ENCODE measurements at places on chromosomes 7 and 10.

DNA sequence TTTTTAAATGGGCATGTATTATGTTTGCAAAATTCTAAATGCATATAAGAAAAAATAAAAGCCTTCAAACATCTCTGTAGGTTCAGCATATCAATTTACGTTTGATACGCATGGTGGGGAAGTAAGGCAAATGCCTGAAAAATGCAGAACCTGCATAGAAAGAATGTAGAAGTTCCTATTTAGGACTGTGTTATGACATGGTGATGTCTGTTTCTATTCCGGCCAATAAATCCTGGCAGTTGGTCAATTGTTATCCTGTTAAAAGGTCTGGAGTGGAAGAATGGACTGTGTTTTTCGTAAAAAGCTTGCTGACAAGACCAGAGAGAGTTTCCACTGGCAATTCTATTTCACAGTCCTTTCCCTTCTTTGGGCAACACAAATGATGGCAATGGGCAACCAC, 49.6 kb upstream of the CAV2 start:
- no peak overlapping the region for H3K27ac ChIP-seq
- H3K36me3 ChIP-seq, result no peaks in the 10 kb centered on the region
- no peak for DNase-seq
- peaks cover 14% of the 10 kb centered on the region for H3K27me3 ChIP-seq
- H3K4me1 ChIP-seq, result no peaks in the 10 kb centered on the region

DNA sequence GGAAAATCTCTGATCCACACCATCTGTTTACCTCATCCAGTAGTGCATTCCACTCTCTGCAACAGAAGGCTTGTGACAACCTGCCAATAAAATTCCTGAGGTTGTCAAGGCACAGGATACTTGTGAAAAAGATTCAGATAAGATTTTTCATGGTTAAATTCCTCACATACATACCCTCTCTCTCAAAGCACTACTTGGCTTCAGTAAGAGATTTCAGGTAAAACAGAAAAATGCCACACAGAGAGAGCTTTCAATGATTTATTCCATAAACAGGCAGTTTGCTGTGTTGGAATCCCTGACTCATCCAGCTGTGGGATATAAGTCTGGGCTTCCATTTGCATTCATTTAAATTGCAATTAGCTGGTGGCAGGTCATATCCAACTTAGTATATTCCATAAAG, 99.7 kb upstream of the CAV2 start:
- H3K36me3 ChIP-seq, result no peaks in the 10 kb centered on the region
- no peaks in the 10 kb centered on the region for H3K4me1 ChIP-seq
- no peak overlapping the region for H3K4me3 ChIP-seq
- no peak for DNase-seq

DNA sequence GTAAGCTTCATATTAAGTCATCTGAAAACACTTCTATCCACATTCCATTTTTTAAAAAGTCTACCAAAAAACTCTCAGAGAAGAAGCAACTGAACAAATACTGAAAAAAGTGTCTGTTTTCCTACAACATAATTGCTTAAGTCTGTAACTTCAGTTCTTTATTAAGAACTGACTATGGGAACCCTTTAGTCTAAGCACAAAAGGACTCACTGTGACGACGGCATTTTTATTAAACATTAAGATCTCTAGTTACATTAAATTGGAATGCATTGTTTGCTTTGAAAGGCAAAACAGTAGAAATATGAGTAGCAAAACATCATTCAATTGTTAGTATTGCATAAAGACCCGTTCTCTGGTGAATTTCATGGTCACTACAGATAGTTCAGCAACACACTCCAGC, 5.8 kb upstream of the FAM3C start:
- no peak for DNase-seq
- H3K27ac ChIP-seq, result no peak overlapping the region
- H3K36me3 ChIP-seq, result no peaks in the 10 kb centered on the region
- H3K4me3 ChIP-seq, result no peak overlapping the region
- peaks cover 3% of the 10 kb centered on the region for H3K27me3 ChIP-seq
- H3K4me1 ChIP-seq, result peaks cover 6% of the 10 kb centered on the region

DNA sequence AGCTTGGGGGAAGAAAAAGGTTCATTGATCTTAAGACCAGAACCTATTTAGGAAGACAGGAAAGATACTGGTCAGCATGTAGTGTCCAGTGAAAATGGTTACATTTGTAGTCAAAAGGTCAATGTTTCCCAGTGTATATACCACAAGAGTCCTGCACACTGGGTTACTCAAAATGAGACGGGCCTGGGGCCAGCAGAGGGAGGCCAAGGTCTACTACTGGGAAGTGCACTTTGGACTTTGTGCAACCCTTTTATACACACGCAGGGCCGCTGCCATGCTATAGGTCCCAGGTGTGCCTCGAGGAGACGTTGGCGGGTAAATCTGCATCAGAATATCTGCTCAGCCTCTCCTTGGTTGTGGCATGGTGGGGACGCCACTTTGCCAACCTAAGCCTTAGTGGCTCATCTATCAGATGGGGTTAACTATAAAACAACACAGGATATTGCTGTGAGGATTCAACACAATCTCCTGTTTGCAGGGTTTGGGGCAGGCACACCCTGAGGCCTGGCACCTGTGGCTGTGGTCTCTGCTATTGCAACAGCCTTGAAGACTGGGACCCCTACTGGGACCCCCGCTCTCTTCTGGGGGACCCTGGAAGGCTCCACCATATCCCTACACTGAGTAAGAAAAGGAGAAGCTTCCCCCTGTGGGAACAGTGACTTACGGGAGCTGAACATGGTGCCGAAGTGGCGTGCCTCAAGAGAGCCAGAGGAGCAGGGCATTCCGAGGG, 19.7 kb downstream of the CLRN3 start:
- peaks cover 25% of the 10 kb centered on the region for H3K4me1 ChIP-seq
- H3K27me3 ChIP-seq, result peaks cover 26% of the 10 kb centered on the region
- no peak for DNase-seq

DNA sequence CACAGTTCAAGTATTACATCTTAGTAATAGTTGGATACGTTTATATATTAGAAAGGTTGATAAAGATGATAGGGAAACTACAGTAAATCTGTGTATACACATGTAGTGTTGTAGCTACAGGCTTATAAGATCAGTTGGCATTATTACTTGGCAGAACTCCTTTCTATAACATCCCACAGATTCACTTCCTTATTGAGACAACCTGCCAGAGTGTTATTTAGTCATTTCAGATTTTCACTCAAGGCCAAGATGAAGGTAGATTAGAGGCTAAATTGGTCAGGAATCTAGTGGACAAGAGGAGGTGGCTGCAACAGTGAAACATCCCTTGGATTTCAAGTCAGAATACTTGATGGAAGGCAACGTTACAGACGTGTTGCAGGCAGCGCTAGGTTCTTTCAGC, 63.0 kb downstream of the PAPSS2 start:
- H3K4me3 ChIP-seq, result no peak overlapping the region
- no peak for DNase-seq
- H3K27ac ChIP-seq, result no peak overlapping the region
- H3K4me1 ChIP-seq, result no peaks in the 10 kb centered on the region
- peaks cover 19% of the 10 kb centered on the region for H3K27me3 ChIP-seq

DNA sequence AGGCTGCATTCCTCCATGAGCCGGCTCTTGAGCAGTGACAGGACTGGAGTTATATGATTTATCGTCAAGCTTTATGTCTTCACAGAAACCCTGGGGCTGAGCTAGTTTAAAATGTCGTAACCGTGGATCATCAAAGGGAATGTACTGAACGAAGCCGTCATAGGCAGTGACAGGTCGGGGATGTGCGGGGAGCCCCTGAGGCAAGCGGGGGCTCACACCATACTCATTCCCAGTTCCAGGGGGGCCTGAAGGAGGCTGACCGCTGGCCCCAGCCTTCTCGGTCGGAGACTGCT, 30.7 kb downstream of the JCAD start:
- peaks cover 52% of the 10 kb centered on the region for H3K27me3 ChIP-seq
- no peak overlapping the region for H3K27ac ChIP-seq
- DNase-seq, result no peak
- H3K4me3 ChIP-seq, result no peak overlapping the region
- H3K4me1 ChIP-seq, result peaks cover 60% of the 10 kb centered on the region

GRCh38 chr10:17764142-17764541, 12.1 kb downstream of the TMEM236 start:
- H3K36me3 ChIP-seq, result no peaks in the 10 kb centered on the region
- H3K27ac ChIP-seq, result no peak overlapping the region
- no peak for DNase-seq
- H3K27me3 ChIP-seq, result peaks cover 4% of the 10 kb centered on the region

DNA sequence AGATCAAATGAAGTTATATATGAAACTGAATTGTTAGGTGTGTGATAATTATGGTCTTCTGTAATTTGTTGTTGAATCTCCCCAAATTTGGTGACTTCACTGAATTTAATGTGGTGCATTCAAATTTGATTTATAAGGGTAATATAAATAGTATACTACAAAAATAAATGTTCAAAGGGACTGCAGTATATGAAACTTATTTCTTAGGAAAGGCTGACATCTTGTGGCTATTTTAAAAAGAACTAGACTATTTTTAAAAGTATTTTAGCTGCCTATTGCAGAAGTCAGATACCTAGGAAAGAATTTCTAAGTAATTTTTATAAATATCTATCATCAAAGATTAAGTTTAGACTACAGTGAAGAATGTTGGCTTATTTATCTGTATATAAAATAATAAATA, 36.6 kb downstream of the ATRNL1 start:
- H3K36me3 ChIP-seq, result no peaks in the 10 kb centered on the region
- H3K4me3 ChIP-seq, result no peak overlapping the region
- H3K27ac ChIP-seq, result no peak overlapping the region
- DNase-seq, result no peak
- peaks cover 12% of the 10 kb centered on the region for H3K27me3 ChIP-seq

DNA sequence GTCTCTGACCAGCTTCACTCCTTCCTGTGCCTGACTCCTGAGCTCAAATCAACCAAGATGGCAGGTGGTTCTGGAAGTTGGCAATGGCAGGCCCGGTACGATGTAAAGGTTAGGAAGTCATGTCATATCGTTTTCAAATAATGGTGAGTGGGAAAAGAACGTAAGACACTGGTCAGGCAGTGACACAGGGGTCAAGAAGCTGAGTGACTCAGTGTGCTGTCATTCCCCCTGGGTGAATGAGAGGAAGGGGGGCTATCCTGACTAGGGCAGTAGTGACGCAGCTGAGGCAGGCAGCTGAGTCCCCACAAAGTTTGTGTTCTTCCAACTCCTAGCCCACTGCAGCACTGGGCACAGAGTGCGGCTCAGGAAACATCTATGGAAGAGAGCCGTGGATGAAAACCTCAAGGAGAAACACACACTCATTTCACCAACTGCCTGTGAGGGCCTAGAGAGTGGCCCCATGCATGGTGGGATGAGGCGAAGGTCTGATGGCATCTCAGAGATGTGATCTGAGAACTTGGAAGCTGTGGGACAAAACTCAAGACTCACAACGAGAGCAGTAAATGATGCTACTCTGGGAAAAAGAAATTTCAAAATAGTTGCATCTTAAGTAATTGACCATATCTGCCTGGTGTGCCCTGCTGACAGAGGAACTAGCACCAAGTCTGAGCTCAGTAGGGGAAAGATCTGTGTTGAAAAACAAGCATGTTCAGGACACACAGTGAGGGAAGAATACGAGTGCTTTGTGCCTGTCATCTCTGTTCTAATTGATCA, 23.2 kb downstream of the CREB3L2 start:
- no peaks in the 10 kb centered on the region for H3K27me3 ChIP-seq
- H3K36me3 ChIP-seq, result peaks cover 37% of the 10 kb centered on the region
- H3K4me3 ChIP-seq, result no peak overlapping the region
- H3K4me1 ChIP-seq, result no peaks in the 10 kb centered on the region

Measured in activated CD4-positive, alpha-beta memory T cell treated with anti-CD3 and anti-CD28 coated beads, Interleukin-2, amount 10 ng/mL, durations not matched to agents 7 days and 5 days (primary cell).